ENCODE measurements at places on chromosomes 2 and 18.

DNA sequence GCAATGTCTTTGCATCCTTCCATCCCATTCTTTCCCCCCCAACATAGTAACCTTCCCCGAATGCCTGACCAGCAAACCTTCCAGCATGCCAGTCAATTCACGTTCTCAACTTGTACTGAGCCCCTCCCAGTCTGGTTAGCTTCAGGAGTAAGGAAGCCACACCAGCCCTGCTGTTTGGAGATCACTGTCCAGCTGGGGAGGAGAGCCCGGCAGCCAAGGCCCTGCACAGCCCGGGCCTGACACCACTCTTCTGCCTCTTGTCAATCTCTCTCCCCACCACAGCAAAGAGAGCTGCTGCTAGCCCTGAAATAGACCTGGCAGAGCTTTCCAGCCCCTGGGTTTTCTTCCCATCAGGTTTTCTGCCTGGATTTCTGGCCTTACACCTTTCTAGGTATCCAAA is 185.8 kb upstream of the ID2 start:
- DNase-seq, result no peak

GRCh38 chr2:241052677-241053360 is 49.3 kb downstream of the MTERF4 start:
- no peak for DNase-seq

- DNase-seq, result no peak
Observed at GRCh38 chr18:40907842-40908241, 1047.2 kb upstream of the PIK3C3 start.

DNA sequence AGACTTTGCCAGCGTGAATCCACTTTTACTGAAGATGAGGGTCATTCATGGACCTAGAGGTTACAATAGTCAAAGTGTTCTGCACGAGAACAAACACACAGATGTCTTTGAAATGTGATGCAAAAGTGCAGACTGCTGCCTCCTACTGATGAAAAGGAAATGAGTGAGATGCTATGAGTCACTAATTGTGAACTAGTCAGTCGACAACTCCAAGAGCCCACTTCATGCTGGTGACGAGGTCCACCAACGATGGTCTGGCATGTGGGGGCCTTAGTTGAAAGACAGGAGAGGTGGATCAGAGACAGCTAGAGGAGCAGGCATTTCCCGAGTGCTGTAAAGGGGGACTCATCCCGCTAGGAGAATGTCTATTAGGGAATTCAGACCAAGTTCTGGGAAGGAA is 17.1 kb upstream of the ZNF236 start:
- DNase-seq, result no peak

- no peak for DNase-seq
Observed at GRCh38 chr2:36885605-36886004, 80.7 kb downstream of the STRN start.

DNA sequence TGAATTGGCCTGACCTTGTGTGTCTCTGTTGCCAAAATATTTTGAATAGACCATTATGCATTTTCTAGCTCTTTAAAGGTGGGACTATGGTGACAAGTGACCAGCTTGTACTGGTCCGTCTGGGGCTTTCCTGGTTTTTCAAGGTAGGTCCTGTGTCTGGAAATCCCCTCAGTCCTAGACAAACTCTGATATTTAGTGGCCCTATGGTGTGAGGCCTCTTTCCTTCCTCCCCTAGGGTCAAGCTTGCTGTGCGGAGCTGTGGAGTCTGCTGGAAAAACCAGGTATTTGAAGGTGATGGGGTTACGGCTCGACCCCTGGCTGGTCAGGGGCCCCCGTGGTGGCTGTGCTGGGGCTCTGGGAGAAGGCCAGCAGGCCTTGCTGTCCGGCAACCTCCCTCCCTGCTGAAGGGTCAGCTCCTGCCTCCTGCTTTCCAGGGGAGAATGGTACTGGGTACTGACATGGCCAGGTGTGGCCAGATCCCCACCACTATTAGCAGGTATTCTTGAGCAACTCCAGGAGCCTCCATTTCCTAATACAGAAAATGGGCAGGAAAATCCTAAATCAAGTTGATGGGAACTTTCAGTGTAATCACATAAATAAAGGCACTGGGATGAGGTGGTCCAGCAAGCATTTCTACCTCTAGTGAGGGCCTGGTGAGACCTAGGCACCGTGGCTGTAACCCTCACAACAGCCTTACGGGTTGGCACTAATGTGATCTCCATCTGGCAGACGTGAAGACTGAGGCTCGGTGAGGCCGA is 86.2 kb upstream of the HS6ST1 start:
- DNase-seq, result no peak

GRCh38 chr2:231930593-231931281 is 4.5 kb upstream of the NPPC start:
- no peak for DNase-seq

DNA sequence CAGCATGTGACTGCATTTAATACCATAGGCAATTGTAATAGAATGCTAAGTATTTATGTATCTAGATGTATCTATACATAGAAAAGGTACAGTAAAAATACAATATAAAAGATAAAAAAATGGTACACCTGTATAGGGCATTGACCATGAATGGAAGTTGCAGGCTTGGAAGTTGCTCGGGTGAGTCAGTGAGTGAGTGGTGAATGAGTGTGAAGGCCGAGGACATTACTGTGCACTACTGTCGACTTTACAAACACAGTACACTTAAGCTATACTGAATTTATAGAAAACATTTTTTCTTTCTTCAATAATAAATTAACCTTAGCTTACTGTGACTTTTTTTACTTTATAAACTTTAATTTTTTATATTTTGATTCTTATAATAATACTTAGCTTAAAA is 8.9 kb downstream of the DIS3L2 start:
- no peak for DNase-seq

DNA sequence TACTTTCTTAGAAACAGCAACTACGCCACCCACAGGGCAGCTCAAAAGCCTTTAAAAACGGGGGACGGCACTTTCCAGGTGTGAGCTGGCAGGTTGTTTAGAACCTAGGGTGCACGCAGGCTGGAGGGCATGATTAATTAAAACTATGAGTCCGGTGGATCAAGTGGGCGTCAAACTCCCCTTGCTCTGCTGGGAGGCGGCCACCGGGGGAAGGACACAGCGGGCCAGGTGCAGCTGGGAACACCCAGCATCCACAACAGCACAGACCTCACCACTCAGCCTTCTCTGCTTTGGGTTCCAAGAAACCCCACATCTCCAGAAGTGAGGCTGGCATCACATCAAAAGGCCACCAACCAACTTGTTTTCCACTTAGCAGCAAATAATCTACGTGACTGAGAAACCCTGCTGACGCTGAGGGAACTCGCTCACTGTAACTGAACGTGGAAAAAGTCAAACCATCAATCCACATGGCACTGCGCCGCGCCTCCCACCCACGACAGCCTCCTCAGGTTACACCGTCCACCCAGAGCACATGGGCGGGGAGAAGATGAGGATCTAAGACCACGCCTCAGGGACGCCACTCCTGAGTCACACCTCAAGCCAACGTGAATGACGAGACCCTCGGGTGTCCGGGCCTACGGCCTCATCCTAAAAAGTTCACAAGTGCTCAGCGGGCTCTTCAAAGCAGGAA is 118.2 kb downstream of the ZNF516 start:
- no peak for DNase-seq

GRCh38 chr2:159828738-159829137 is 30.7 kb upstream of the CD302 start:
- DNase-seq, result no peak

GRCh38 chr18:71287268-71287667 is 998.4 kb downstream of the SOCS6 start:
- no peak for DNase-seq

DNA sequence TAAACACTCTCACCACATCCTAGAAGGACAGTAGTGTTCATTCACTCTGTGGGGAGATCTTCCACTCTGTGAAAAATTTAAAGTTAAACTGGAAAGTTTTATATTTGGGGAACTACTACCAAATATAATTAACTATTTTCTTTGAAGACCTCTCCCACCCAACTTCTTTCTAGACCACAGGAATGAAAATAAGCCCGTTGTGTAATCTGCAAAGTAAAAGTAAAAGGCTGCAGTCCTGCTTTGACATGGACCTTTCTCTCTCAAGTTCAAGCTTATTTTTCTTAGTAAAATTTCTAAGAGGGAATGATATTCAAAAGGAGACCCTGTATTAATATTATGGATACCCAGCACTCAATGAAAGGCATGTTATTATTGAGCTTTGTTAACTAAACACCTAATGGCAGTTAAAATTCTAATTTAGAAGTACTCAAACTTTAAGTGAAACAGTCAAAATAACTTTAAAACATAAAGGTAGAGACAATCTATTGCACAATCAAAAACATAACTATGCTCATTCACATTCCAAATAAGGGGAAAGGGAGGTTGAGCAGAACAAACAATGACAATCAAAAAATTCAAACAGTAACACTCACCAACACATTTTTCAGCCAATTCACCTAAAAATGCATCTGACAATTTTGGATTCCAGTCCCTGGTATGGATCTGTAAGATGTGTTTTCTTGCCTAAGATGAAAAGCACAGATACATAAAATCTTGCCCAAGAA is 98.5 kb downstream of the ATAD2B start:
- no peak for DNase-seq

DNA sequence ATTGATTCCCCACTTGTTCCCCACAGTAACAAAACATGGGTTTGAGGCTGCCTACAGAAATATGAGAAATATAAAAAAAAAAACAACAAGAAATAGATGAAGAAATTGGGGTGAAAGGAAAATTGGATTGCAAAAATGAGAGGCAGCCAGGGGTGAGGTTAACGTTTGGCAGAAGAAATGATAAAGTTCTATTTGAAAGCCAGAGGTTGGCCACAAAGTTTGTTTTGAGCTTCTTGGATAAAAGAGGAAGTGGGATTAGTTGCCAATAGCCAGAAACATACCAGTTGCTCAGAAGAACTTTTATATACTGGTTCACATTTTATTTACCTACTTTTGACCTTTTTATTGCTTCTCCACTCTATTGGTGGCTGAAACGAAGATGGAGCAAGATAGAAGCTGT is 67.5 kb downstream of the FASTKD2 start:
- DNase-seq, result no peak

DNA sequence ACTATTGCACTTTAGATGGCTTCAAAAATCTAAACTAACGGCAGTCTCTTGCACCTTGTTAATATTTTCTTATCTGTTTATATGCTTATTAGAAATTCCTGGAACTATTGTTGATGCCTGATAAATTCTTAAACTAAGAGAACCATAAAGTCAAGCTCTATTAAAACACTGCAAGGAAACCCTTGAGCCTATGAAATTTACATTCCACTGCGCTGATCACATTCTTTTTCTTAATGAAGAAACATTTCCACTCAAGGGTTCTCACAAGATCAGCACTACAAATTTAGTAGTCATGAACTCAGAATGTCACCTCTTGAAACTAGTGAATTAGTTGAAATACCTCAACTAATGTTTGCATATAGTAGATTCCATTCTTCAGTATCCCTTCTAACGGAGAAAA is 331.8 kb upstream of the SLC8A1 start:
- DNase-seq, result no peak

GRCh38 chr2:105336786-105337121 is 586 bp upstream of the C2orf49 start:
- DNase-seq, result no peak

- no peak for DNase-seq
Observed at GRCh38 chr2:80149991-80150390, 154.6 kb downstream of the LRRTM1 start.

- DNase-seq, result no peak
Observed at GRCh38 chr2:237564526-237565131, 1.7 kb upstream of the PRLH start.

GRCh38 chr18:58139459-58140386 is 95.7 kb downstream of the NEDD4L start:
- no peak for DNase-seq

GRCh38 chr2:28166956-28167355 is 225.7 kb upstream of the FOSL2 start:
- no peak for DNase-seq

DNA sequence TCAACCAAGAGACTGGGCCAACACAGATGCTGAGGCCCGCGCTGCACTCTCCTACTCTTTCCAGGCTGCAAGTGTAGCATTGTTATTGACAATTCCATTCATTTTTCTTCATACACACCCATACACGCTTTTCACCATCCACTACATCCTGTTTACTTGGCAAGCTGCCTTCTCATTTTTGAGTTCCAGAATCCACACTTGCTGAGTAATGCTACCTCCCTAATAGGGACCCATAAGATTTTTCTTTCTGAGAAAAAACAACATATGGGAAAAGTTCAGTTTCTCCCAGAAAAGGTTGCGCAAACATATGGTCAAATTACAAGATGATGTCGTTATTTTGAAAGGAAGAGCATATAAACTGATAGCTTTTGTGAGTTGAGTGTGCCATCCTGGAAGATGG is 3.3 kb upstream of the NETO1 start:
- DNase-seq, result no peak

GRCh38 chr2:176206136-176206535 is 17.7 kb downstream of the HOXD1 start:
- DNase-seq, result no peak

DNA sequence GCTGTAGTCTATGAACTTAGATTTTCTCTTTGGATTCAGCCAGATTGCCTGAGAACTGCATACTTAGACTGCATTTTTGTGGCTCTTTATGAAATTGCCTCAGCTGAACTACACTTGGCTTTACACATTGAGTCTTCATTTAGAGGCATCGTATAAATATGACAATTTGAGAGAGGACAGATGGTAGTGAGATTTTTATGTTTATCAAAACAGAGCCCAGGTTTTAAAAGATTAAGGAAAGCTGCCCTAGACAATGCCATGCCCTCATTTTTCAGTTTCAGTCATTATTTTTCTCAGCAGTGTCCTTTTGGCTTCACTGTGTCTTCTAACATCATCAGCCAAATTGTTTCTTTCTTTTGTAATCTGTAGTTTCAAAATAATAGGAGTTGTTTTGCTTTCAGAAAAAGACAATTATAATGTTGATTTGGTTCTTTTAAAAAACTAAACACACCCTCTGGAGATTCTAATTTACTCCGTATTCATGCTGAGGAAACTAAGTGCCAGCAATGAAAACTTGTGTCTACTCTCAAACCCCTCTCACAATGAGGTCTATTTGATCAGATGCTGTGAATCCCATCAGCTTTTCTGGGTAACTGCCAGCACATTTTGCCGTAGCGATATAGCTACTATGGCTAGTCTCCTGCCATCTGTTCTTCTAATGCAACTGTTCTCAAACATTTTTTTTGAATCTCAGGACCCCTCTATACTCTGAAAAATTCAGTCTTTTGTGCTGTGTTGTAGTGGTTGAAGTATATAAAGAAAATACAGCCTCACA is 46.2 kb downstream of the TWSG1 start:
- DNase-seq, result no peak

- no peak for DNase-seq
Observed at GRCh38 chr18:63099848-63100629, 219.5 kb downstream of the BCL2 start.

DNA sequence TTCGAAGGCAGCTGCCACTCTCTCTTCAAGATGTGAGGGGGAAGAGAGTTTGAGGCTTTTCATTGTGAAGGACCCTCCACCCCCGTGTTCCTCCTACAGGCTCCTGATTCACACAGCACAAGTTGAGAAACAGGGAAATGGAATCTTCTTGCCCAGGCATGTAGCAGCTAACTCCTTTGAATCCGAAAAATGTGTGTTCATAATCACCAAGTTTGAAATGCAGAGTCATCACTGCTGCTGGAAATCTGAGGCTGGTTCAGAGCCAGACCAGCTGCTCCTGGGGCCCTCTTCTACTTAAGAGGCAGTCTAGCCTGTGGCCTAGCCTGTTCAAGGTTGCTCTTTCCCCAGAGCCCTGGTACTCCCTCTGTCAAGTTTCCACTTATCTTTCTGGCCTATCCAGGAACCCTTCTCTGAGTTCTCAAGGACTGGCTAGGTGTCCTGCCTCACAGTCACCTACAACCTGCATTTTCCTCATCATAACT is 166.4 kb downstream of the TMEM247 start:
- no peak for DNase-seq

Data from T-helper 1 cell (primary cell).